ENCODE measurements at places on chromosomes 3 and 15. TPM values are rescaled to one million over a fixed set of nuclear protein-coding genes. Genes with fewer than 3 reads are reported as not detected.
A peak's percentile ranks its signal among the peaks of the same experiment; 100 is the strongest.

GRCh38 chr3:29279806-29280205 is 1.1 kb upstream of the RBMS3 start:
- H3K36me3 ChIP-seq, result no peaks in the 10 kb centered on the region
- H3K4me1 ChIP-seq, result no peaks in the 10 kb centered on the region
- H3K27ac ChIP-seq, result no peak overlapping the region

DNA sequence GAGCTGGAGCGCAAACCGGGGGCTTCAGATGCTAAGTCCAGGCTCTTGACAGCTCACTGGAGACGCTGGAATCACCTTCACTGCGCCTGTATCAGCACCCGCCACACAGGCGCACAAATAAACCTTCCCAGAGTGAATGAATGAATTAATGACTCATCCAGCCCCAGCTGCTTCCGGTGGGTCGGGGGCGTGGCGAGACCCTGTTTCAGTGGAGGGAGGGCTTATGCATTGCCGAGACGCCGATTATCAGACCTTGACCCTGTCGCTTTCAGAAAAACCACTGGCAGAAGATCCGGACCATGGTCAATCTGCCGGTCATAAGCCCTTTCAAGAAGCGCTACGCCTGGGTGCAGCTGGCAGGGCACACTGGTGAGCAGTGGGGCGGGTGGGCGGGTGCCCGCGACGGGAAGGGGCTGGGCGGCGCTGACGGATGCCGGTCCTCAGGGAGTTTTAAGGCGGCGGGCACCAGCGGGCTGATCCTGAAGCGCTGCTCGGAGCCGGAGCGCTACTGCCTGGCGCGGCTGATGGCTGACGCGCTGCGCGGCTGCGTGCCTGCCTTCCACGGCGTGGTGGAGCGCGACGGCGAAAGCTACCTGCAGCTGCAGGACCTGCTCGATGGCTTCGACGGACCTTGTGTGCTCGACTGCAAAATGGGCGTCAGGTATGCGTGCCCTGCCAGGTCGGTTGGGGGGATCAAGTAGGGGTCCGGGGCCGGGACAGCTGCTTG is 7.7 kb downstream of the ITPKA start:
- no peaks in the 10 kb centered on the region for H3K36me3 ChIP-seq
- no peak overlapping the region for H3K27ac ChIP-seq
- H3K4me1 ChIP-seq, result peaks cover 8% of the 10 kb centered on the region
- H3K4me3 ChIP-seq, result peak overlapping the region; percentile 55

SCAANT1 gene
- total RNA-seq, result not detected

- no peak overlapping the region for H3K27ac ChIP-seq
- H3K27me3 ChIP-seq, result no peaks in the 10 kb centered on the region
- DNase-seq, result no peak
- H3K36me3 ChIP-seq, result no peaks in the 10 kb centered on the region
Measured at GRCh38 chr3:117586161-117586560, 876.6 kb downstream of the TUSC7 start.
